ENCODE measurements at places on chromosomes 13 and 19. TPM values are rescaled to one million over a fixed set of nuclear protein-coding genes. Genes with fewer than 3 reads are reported as not detected.

DNA sequence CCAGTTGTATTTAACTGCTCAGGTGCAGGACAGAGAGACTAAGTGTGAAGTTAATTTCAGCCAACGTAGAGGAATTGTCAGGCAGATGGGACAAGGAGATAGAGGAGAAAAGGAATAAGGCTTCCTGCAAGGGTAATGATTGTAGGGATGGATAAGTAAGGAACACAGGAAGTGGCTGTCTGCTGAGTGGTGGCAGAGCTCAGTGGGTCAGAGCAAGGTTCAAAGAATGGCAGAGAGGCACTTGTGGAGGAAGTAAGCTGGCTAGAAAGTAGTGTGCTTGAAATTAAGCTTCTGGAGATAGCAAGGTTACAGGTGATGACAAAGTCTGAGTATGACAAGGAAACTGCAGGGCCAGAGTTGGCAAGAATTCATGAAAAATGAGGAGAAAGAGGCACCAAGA lies 47.9 kb downstream of the USPL1 start:
- no peak for DNase-seq

Gene WDR62
- 0.69 TPM for total RNA-seq

DNA sequence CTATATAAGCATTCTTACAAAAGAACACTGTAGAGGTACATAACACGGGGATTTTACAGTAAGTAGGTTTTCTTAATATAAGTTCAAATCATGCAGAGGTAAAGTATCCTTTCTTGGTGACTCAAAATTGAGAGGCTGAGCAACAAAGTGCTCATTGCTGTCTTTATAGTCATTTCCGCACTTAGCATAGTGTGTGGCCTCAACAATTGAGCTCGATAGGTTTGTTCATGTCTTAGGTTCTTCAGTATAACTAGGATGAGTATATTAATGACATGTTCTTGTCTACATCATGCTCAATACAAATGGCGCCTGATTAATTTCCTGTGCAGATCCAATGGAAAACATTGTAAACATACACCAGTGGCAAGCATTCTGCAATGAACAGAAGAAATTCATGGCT lies 1.4 kb downstream of the WDFY2 start:
- DNase-seq, result no peak

DNA sequence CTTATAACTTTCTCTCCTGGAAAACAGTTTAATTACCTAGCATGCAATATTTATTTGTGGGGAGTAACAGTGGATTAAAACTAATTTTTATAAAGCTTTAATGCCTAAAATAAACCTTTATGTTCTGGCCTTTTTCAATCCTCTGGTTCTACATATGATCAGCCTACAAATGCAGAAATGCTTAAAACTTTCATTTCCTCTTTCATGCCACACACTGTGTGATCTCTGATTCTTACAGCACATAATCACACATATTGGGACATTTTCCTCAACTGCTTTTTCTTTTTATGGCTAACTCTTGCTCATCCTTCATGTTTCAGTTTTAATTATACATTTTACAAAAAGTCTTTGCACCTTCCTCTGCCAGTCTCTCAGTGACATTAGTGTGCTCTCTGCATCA lies 910.8 kb upstream of the SLITRK6 start:
- DNase-seq, result no peak

Measured in kidney (tissue), 22 donors.